GM04503 (cell line): ENCODE measurements at places on chromosomes 5 and 9.

- DNase-seq, result no peak
These were observed 38.2 kb upstream of the ZSWIM6 start for GRCh38 chr5:61293873-61294272.

- peak; percentile 42 for DNase-seq
These were observed 149.1 kb upstream of the TUT7 start for GRCh38 chr9:86503314-86503713.

DNA sequence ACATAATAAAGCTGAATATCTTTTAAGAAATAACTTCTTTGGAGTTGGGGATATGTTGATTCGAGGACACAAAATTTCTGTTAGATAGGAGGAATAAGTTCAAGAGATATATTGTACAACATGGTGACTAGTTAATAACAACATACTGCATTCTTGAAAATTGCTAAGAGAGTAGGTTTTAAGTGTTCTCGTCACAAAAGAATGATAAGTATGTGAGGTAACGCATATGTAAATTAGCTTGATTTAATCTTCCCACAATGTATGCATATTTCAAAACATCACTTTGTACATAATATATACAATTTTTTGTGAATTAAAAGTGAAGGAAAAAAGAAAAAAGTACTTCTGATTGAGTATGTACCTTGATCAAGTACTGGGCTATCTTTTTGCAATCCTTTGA is 428.0 kb upstream of the TRPC7 start:
- no peak for DNase-seq

DNA sequence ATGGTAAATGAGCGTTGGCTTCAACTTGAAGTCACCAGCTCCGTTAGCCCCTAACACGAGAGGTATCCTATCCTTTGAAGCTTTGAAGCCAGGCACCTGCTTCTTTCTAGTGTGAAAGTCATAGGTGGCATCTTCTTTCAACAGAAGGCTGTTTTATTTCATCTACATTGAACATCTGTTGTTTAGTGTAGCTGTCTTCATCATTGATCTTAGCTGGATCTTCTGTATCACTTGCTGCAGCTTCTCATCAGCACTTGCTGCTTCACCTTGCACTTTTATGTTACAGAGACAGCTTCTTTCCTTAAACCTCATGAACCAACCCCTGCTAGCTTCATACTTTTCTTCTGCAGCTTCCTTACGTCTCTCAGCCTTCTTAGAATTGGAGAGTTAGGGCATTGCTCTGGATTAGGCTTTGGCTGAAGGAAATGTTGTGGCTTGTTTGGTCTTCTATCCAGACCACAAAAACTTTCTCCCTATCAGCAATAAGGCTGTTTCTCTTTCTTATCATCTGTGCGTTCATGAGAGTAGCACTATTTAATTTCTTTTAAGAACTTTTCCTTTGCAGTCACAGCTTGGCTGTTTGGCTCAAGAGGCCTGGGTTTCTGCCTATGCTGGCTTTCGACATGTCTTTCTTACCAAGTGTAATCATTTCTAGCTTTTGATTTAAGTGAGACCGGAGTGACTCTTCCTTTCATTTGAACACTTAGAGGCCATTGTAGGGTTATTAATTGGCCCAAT is 47.2 kb downstream of the PCSK5 start:
- DNase-seq, result no peak
